CD4-positive, alpha-beta T cell treated with Interleukin-17A for 4 hours (primary cell): ENCODE measurements at places on chromosomes 6 and 20.
A peak's percentile ranks its signal among the peaks of the same experiment; 100 is the strongest.

DNA sequence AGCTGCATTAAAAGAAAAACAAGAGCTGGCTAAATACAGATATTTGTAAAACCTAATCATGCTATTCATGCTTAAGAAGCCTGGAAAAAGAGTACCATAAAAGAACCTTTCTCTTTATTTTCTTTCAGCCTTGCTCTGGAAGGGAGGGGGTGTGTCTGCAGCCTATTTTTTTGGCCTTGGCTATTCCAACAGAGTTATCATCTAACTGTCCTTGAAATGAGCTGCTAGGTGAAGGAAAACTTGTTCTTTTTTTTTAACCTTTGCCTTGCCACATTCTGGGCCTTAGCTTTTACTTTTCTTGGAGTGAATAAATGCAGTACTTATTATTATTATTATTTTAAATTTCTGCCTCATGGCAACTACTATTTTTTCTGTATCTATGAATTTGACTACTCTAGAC, 224.9 kb upstream of the SYNCRIP start:
- DNase-seq = no peak

GRCh38 chr6:100850174-100850573, 31.0 kb downstream of the ASCC3 start:
- DNase-seq = no peak

DNA sequence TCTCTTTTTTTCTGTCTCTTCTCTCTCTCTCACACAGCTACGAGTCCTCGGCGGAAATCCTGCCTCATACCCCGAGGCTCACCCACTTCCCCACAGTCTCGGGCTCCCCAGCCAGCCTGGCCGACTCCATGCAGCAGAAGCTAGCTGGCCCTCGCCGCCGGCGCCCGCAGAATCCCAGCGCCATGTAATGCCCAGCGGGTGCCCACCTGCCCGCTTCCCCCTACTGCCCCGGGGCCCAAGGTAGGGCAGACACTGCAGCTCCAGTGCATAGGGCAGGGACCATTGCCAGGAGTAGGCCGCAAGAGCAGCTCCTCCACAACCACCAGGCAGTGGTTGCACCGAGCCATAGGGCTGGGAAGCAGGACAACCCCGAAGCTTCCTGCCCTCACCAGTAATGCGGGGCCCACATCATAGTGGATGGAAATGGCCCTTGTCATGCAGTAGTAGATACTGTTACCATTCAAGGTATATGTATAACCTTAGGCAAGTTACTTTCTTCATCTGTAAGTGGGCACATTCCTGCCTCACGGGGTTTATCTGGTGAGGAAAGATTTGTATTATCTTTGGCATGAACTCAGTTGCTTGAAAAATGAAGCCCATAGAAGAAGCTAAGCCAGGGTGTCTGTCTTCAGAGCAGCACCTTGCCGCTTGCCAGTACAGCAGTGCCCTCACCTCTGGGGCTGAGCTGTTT, 36.9 kb upstream of the ID1 start:
- no peak for DNase-seq

GRCh38 chr6:129662406-129662766, 47.6 kb downstream of the ARHGAP18 start:
- no peak for DNase-seq

DNA sequence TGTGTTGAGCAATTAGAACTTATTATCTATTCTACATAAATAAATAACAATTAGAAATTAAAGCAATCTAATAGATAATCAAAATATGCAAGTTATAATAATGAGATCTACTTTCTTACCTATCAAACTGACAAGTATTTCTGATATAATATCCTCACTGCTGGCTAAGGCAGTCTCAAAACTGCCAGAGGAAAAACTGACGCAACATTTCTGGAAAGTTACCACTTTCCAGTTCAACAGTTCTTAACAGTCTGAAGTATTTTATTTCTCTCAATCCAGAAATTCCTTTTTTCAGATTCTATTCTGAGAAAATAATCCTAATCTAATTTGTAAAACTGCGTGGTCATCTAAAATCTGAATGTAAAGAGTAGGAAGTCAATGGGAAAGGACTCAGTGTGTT, 121.0 kb downstream of the TRDN start:
- DNase-seq = no peak

- no peak for DNase-seq
Measured at GRCh38 chr20:62570897-62571668, 71.2 kb upstream of the SLCO4A1 start.

DNA sequence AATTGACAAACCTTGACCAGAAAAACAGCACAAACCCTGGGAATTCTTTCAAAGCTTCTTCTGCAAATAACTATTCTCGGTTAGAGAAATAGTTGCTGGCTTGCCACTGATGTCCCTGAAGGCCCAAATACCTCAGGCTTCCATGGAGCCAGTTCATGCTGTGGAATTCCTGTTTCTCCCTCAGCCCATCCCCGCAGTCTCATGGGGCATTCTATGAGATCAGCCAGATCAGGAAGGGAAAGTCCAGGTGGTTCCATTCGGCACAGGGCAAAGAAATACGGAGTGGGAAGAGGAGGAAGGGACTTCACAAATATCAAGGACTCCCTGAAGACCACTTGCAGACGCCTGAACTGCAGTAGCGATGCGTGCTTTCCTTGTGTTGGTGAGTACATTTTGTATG, 63.3 kb downstream of the MYLK4 start:
- no peak for DNase-seq

GRCh38 chr6:1346558-1347091, 34.7 kb downstream of the FOXQ1 start:
- no peak for DNase-seq

DNA sequence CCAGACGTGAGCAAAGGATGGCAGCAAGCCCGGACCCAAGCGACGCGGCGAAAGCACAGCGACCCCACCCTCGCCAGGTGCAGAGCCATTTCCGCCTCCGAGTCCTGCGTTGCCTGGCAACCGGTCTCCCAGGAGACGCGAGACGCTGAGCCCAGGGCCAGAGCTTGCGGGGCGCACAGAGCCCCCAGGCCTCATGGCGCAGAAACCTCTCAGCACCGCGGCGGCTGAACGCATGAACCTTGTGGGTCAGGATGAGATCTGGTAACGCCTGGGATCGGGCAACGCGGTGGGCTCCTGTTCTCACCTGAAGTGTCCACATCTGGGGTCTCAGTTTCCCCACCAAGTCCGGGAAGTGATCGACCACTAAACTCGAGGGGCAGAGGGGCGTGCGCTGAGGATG, 77.7 kb downstream of the ANKRD60 start:
- no peak for DNase-seq

DNA sequence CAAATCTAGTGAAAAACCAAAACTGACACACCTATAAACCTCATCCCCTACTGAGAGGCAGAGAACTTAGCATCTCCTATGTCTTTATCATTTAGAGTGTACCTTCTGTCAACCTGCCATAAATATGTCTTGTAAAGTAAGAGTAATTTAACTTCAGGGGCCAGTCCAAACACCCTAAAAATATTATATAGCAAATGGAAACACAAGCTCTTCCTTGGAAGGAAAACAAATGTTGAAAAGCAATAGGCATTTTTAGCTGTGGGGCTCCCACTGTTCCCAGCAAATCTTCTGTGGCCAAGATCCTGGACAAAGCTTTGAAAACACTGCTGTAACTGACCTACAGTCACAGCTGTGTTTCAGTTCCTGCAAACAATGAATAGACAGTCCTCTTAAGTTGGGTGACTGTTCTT, 140.0 kb upstream of the RNF217 start:
- DNase-seq = no peak

- DNase-seq = peak; percentile 75
Measured at GRCh38 chr6:34055223-34055933, 90.5 kb downstream of the GRM4 start.

- DNase-seq = no peak
Measured at GRCh38 chr6:148566664-148567350, 180.0 kb upstream of the UST start.

DNA sequence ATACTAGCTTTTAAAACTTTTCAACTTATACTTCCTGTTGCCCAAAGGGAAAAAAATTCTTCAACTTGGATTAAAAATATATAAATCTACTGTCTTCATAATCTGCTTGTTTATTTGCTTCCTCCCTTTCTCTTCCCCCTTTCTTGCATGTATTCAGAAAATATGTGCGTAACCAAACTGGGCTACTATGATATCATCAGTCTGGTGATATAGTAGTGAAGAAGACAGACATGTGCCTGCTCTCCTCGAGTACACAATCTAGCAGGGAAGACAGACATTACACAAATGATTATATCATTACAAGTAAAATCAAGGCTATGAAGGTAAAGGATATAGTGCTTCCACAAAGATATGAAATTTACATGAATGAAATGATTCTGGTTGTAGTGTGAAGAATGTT, 31.0 kb downstream of the IBTK start:
- DNase-seq = no peak

- DNase-seq = no peak
Measured at GRCh38 chr6:67127041-67127440, 1420.0 kb upstream of the EYS start.

DNA sequence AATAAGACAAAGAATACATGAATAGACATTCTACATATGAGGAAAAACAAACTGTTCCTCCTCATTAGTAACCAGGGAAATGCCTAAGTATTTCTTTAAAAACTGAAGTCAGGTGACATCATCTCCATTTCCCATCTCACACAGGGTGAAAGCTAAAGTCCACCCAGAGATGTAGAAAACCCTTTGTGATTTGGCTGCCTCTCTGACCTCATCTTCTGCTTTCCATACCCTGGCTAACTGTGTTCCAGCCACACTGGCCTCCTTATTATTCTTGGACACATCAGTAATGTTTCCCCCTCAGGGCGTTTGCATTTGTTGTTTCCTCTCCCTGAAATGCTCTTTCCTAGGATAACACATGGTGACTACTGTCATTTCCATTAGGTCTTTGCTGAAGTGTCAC, 40.4 kb downstream of the ESF1 start:
- no peak for DNase-seq

GRCh38 chr6:166667796-166668610, 41.0 kb upstream of the RPS6KA2 start:
- DNase-seq = no peak

DNA sequence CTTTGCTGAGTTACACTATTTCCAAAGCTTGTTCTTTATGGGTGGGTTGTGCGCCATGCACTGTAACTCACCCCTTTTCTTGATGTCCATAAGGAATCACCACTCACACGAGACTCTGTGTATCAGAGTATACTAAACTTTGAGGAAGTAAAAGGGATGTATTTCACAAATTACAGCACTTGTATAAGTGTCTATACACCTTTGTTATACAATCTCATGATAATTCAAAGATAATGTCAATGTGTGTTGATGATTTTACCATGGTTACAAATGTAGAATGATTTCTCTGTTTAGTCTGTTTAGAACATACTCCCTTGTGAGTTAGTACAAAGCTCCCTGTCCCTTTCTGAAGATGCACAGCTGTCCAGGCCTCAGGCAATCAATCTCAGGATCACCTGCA, 922.2 kb upstream of the MAP3K7 start:
- DNase-seq = no peak

- no peak for DNase-seq
Measured at GRCh38 chr6:1592852-1593251, 16.9 kb upstream of the FOXC1 start.

DNA sequence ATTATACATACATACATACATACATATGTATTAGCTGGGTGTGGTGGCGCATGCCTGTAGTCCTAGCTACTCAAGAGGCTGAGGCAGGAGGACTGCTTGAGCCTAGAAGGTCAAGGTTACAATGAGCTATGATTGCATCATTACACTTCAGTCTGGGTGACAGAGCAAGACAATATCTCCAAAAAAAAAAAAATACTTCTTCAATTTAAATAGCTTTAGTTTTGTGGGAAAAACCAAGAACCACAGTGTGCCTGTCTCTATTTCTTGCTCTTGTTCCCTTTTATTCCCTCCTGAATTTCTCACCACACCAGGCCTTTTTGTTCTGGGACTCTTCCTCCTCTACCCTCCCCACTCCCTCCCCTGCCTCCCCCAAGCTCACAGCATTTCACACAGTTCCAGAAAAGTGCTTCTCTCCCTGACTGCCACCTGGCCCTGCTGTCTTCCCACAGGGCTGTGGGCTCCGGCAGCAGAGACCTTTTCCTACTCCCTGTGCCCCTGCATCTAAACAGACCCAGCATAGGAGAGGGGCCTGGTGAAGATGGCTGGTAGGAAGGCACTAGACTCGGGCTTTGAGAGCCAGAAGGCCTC, 1.3 kb downstream of the C20orf203 start:
- no peak for DNase-seq

DNA sequence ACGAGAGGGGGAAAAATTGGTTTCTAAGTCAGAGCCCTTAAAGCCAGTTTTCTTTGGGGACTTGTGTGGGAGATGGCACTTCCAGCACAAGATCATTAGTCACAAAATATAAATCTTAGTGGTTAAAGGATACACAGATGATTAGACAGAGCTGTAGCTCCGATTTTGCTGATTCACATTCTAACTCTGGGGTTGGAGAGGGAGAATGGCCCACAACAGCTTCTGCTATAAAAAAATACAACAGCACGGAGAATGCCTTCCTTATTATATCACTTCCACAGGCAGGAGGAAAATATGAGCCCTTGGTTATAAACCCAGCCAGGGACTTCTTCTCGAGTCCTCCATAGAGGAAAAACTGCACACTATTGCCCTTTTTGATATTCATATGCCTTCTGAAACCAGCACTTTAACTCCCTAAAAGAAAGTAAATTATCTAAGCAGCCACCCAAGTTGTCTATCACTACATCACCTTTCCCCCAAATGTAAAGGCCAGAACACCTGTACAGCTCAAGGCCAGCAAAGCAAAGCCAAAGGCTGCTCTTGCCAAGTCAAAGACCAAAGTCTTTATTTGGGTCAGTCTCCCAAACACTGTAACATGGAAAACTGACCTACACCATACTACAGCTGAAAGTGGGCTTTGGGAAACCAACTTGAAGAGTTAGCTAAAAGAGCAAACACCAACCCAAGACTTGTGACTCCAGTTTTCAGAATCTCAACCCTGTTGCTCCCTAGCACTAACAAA, 10.4 kb downstream of the MRPL14 start:
- no peak for DNase-seq

- peak; percentile 30 for DNase-seq
Measured at GRCh38 chr6:106509420-106510089, 119.7 kb downstream of the RTN4IP1 start.

- DNase-seq = no peak
Measured at GRCh38 chr6:78599526-78599925, 267.8 kb upstream of the IRAK1BP1 start.

DNA sequence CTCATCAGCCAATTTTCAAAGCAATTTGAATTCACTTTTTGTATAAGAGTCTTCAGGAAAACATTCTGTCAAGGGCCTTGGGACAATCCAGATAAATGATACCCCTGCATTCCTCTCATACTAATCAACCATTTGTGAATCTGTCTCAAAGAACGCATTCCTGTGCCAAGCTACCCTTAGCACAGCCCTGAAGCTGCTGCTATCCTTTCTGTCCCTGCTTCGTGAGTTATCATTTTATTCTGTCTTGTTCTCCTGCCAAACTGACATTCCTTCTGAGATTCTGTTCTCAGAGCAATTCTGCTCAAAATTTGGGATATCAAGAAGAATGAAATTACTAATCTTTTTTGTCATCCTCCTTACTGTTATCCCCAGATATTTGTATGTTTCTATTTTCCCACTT, 213.9 kb upstream of the STXBP5 start:
- no peak for DNase-seq

- peak; percentile 41 for DNase-seq
Measured at GRCh38 chr6:24775520-24776058, 852 bp downstream of the GMNN start.

GRCh38 chr6:36855750-36856149, 16.5 kb upstream of the CPNE5 start:
- DNase-seq = no peak
